Suprapubic skin (tissue), 4 donors: ENCODE measurements at places on chromosomes 7 and 10.

DNA sequence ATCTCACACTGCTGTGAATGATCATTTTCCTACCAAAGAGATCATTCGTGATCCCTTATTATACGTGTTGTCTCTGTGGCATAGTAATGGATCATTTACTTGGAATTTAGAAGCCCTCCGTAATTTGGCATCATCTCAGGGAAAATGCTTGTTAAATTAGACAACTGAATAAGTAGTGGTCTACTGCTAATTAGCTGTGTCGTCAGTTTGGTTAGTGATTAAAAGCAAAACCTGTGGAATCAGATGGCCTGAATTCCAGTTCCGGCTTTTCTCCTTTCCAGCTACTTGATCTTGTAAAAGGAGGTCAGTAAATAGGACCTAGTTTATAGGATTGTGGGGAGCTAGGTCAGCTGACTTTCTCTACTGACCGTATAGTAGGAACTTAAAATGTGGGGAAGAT is 65.6 kb downstream of the RBM33 start:
- H3K4me1 ChIP-seq = no peaks in the 10 kb centered on the region
- DNase-seq = no peak
- no peak overlapping the region for H3K4me3 ChIP-seq
- no peaks in the 10 kb centered on the region for H3K27me3 ChIP-seq

DNA sequence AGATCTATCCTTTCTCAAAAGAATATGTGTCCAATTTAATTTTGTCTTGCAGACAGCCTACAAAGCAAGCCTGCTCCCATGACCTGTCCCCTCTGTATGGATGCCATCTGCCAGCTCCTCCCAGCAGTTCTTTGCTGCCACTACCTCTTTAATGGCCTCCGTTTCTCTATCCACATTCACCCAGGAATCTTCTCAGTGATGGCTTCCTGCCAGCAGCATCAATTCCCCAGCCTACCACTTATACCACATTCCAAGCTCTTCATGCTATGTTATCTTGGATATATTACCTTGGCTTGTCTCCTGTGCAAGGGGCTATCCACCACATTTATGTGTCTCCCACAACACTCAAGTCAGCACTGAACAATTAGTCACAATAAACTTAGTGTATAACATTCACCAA is 133.2 kb downstream of the VPS50 start:
- DNase-seq = no peak
- H3K27me3 ChIP-seq = no peaks in the 10 kb centered on the region
- no peaks in the 10 kb centered on the region for H3K36me3 ChIP-seq
- H3K4me1 ChIP-seq = no peaks in the 10 kb centered on the region

- H3K36me3 ChIP-seq = peaks cover under 1% of the 10 kb centered on the region
- no peaks in the 10 kb centered on the region for H3K27me3 ChIP-seq
- H3K27ac ChIP-seq = no peak overlapping the region
- H3K4me1 ChIP-seq = peaks cover 66% of the 10 kb centered on the region
Measured at GRCh38 chr10:112961609-112962008, 11.6 kb downstream of the TCF7L2 start.

DNA sequence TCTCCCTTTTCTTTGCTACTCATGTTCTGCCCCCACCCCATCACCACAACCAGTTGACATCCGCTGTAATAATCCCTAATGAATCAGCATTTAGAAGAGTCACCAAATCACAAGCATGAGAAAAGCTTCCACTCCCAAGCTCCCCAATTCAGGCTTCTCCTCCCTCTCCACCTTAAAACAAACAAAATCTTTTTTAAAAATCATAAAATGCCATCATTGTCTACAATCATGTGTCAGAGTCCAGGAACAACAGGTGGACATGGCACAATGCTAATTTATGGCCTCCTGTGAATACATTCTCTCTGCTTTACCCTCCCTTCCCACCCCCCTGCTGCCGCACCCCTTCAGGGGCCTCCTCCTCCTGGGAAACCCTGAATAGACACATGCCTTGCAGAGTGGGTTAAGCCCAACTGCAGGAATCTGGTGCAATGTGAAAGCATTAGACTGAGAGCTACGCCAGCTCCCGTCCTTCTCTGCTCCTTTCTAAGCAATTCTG is 3.7 kb downstream of the LRRC4 start:
- H3K27me3 ChIP-seq = peaks cover 23% of the 10 kb centered on the region
- no peak overlapping the region for H3K4me3 ChIP-seq
- no peaks in the 10 kb centered on the region for H3K36me3 ChIP-seq
- H3K4me1 ChIP-seq = peaks cover 21% of the 10 kb centered on the region
- no peak overlapping the region for H3K27ac ChIP-seq

GRCh38 chr10:110209926-110210673 is 2.7 kb downstream of the MXI1 start:
- no peaks in the 10 kb centered on the region for H3K36me3 ChIP-seq
- peak; percentile 82 for DNase-seq
- peak overlapping the region; percentile 67 for H3K4me3 ChIP-seq
- peak overlapping the region; percentile 90 for H3K27ac ChIP-seq
- H3K27me3 ChIP-seq = no peaks in the 10 kb centered on the region
- peaks cover 22% of the 10 kb centered on the region for H3K4me1 ChIP-seq
